Type B pancreatic cell (in vitro differentiated cells): ENCODE measurements at places on chromosomes 1 and 21.

GRCh38 chr1:119878171-119878570 is 18.1 kb downstream of the ADAM30 start:
- peaks cover 17% of the 10 kb centered on the region for H3K4me1 ChIP-seq
- no peak overlapping the region for H3K27ac ChIP-seq
- no peak for DNase-seq
- H3K27me3 ChIP-seq: no peaks in the 10 kb centered on the region

- H3K27me3 ChIP-seq: peaks cover 31% of the 10 kb centered on the region
- no peaks in the 10 kb centered on the region for H3K36me3 ChIP-seq
- no peak overlapping the region for H3K4me3 ChIP-seq
- peak; percentile 62 for DNase-seq
- no peak overlapping the region for H3K27ac ChIP-seq
Observed at GRCh38 chr1:201258763-201259230, 24.5 kb upstream of the PKP1 start.

DNA sequence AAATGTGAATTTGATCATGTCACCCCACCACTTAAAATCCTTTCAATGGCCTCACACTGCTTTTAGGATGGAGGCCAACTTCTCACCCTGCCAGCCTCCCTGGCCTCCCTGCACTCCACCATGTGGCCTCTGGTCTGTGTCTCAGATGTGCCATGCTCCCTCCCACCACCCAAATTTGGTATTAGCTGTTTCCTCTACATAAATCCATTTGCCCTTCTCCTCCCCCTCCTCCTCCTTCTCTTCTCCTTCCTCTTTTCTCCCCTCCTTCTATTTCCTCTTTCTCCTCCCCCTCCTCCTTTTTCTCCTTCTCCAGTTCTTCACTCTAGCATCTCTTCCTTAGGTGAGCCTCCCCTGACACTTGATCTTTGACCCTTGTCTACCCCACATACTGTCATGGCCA is 16.7 kb upstream of the GUCA2B start:
- H3K4me3 ChIP-seq: no peak overlapping the region
- no peak overlapping the region for H3K27ac ChIP-seq
- DNase-seq: no peak
- no peaks in the 10 kb centered on the region for H3K4me1 ChIP-seq

DNA sequence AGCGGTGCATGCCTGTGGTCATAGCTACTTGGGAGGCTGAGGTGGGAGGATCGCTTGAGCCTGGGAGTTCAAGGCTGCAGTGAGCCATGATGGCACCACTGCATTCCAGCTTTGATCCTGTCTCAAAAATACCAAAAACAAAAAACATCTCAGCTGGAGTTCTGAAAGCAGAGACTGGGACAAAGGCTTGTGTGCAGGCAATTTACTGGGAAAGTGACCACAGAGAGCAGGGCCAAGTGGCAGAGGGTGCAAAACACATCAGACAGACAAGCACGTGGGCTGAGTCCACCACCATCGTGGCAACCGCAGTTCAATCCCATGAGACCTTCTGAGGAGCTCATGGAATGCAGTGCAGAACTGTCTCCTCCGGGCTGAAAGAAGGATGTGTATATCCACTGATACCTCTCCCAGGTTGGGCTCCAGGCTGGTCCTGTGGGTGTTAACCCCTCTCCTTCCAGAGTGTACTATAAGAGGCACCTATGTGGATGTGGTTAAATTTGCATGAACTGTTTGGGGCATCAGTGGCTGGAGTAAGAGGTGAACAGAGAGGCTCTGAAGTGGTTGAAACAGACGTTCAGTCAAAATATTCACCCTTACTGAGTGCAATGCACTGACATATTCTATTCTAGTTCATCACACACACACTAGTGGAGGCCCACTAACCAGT is 10.8 kb downstream of the PIGP start:
- no peak overlapping the region for H3K27ac ChIP-seq
- peaks cover 3% of the 10 kb centered on the region for H3K36me3 ChIP-seq
- H3K4me3 ChIP-seq: no peak overlapping the region
- peaks cover 5% of the 10 kb centered on the region for H3K27me3 ChIP-seq

DNA sequence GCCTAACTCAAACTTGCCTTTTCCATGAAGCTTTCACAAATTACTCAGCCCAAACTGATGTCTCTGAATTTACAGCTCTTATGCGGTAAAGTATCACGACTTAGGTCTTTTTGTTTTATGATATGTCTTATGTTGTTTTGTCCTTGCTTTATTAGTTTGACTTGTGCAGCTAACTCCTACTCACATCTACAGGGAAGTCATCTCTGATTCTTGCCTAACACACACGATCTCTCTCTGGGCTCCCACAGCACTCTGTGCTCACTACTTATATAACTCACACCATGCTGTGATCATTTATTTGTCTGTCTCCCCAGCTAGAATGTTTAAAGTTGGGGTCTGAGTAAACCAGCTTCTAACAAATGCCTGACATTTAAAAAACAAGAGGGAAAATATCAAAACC is 9.3 kb upstream of the PI4KB start:
- no peak for DNase-seq
- H3K4me3 ChIP-seq: no peak overlapping the region
- no peaks in the 10 kb centered on the region for H3K27me3 ChIP-seq
- H3K27ac ChIP-seq: no peak overlapping the region
- no peaks in the 10 kb centered on the region for H3K36me3 ChIP-seq

DNA sequence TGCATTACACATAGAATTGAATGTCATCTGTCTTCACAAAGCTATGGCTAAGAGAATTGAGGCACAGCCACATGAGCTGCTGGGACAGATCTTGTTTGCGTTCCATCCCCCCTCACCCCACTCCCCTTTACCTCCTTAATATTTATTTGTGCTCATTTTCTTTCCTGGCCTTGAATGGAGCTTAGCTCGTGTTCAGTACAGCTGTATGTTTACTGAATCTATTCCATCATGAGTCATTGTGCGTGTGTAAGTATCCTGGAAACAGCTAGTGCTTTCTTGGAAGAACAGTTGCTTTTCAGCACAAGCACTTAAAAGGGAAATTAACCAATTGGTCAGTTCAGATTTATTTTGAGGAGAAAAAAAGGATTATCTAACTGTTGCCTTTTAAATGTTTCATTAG is 14.7 kb downstream of the PROX1 start:
- peaks cover 9% of the 10 kb centered on the region for H3K4me1 ChIP-seq
- peaks cover 11% of the 10 kb centered on the region for H3K36me3 ChIP-seq
- H3K27me3 ChIP-seq: no peaks in the 10 kb centered on the region
- peak overlapping the region; percentile 15 for H3K4me3 ChIP-seq

DNA sequence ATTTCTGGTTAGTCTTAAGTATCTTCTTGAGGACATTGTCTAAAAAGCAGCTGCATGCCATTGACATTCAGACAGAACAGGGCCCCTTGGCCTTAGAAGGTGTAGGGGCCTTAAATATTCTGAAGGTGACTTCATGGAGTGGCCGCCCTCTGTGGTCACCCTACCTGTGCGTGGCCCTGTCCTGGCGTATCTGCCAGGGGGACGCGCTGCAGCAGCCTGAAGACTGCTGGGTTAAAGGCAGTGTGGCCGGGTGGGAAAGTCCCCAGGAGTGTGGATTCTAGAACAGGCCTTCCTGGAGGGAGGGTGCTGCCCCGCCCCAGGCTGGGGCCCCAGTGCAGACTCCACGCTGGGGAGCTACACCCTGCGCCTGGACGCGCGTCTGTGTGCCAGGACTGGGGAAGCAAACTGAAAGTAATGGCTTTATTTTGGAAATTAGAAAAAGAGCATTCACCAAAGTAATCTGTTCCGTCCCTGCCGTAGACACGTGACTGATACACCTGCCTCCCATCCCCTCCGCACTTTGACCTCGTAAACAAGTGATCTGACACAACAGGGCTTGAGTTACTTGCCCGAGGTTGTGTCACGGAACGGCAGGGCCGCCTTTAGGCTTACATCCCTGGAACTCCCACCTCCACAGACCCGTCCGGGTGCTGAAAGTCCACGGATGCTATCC is 1.8 kb downstream of the AGPAT3 start:
- H3K36me3 ChIP-seq: peaks cover 16% of the 10 kb centered on the region
- peak overlapping the region; percentile 92 for H3K27ac ChIP-seq
- H3K27me3 ChIP-seq: peaks cover 2% of the 10 kb centered on the region
- peak overlapping the region; percentile 89 for H3K4me3 ChIP-seq
- no peak for DNase-seq

- peaks cover 23% of the 10 kb centered on the region for H3K4me1 ChIP-seq
- no peaks in the 10 kb centered on the region for H3K27me3 ChIP-seq
- H3K4me3 ChIP-seq: no peak overlapping the region
- peak; percentile 51 for DNase-seq
- H3K36me3 ChIP-seq: peaks cover 4% of the 10 kb centered on the region
Observed at GRCh38 chr1:226135709-226136108, 50.8 kb downstream of the ACBD3 start.

DNA sequence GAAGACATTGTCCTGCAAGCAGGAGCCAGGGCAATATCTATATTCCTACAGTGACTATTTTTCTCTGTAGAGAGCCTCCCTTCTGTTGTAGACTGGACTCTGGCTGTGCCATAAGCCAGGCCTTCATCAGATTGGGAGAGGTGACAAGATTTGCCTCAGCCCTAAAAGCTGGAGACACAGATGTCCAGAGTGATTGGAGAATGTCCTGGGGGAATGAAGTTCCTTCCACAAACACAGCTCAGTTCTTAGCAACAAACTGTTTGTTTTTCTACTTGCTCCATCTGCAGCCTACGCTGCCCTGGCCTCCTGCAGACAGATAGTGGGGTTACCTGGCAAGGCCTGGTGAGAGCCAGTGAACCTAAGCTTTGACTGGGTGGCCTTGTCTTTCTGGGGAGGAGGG is 29.9 kb upstream of the SNX27 start:
- H3K27ac ChIP-seq: peak overlapping the region; percentile 90
- no peaks in the 10 kb centered on the region for H3K27me3 ChIP-seq
- no peak for DNase-seq
- H3K4me1 ChIP-seq: peaks cover 18% of the 10 kb centered on the region
- peaks cover 14% of the 10 kb centered on the region for H3K36me3 ChIP-seq

DNA sequence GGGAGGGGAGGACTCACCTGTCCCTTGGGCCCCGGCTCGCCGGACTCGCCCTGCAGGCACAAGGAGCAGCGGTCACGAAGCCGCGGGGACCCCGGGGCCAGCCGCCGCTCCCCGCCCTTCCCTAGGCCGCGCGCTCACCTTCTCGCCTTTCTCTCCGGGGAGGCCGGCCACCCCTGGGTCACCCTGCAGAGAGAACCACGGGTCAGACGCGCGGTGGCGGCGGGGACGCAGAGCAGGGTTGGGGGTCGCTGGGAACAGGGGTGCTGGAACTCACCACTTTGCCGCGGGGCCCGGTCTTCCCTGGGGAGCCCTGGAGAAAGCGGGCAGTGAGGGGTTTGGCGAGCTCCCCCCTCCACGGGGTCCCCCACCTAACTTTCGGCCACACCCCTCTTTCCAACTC is 13.3 kb downstream of the COL9A2 start:
- H3K36me3 ChIP-seq: no peaks in the 10 kb centered on the region
- no peak overlapping the region for H3K4me3 ChIP-seq
- H3K4me1 ChIP-seq: no peaks in the 10 kb centered on the region
- DNase-seq: no peak
- no peak overlapping the region for H3K27ac ChIP-seq

- no peak overlapping the region for H3K4me3 ChIP-seq
- H3K27me3 ChIP-seq: no peaks in the 10 kb centered on the region
- H3K27ac ChIP-seq: no peak overlapping the region
- peaks cover 24% of the 10 kb centered on the region for H3K4me1 ChIP-seq
- no peak for DNase-seq
Observed at GRCh38 chr21:45086337-45086958, 12.1 kb downstream of the ADARB1 start.

DNA sequence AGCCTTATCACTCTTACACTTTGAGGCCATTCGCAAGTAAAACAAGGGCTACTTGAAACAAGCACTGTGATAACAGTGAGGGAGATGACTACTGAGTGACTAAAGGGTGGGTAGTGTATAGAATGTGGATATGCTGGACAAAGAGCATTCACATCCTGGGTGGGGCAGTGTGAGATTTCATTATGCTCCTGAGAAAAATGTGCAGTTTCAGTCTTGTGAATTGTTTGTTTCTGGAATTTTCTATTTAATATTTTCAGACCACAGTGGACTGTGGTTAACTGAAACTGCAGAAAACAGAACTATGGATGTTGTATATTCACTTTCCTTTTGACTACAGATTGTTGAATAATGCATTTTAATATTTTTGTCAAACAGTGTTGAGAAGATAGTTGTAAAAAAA is 25.1 kb upstream of the B3GALT2 start:
- H3K36me3 ChIP-seq: peaks cover 75% of the 10 kb centered on the region
- peak overlapping the region; percentile 98 for H3K27ac ChIP-seq
- H3K4me3 ChIP-seq: peak overlapping the region; percentile 76
- peaks cover 5% of the 10 kb centered on the region for H3K4me1 ChIP-seq

GRCh38 chr1:22137004-22137720 is 5.7 kb downstream of the WNT4 start:
- peaks cover 3% of the 10 kb centered on the region for H3K36me3 ChIP-seq
- no peak for DNase-seq
- peaks cover 36% of the 10 kb centered on the region for H3K4me1 ChIP-seq
- H3K27ac ChIP-seq: no peak overlapping the region
- no peak overlapping the region for H3K4me3 ChIP-seq
- H3K27me3 ChIP-seq: peaks cover 25% of the 10 kb centered on the region

- peaks cover 7% of the 10 kb centered on the region for H3K36me3 ChIP-seq
- H3K4me3 ChIP-seq: no peak overlapping the region
- no peak for DNase-seq
- H3K4me1 ChIP-seq: peaks cover 18% of the 10 kb centered on the region
- H3K27ac ChIP-seq: no peak overlapping the region
Observed at GRCh38 chr1:117060441-117061317, 553 bp downstream of the TTF2 start.

DNA sequence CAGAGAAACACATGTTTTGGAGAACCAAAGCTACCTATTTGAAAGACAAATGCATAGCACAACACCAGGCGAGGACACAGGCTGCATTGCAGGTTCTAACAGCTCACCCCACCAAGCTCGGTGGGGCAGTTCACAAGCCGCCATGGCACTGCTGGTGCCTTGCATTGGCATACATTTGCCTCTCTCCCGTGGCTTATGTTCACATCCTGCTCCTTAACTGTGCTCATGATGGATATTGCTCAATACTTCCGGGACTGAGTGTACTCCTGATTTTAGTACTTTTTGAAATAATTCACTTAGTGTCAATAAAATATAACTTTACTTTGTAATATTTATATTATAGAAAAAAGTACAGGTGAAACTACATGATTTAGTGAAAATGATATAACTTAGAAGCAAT is 1187.4 kb upstream of the NCAM2 start:
- no peak overlapping the region for H3K4me3 ChIP-seq
- no peaks in the 10 kb centered on the region for H3K4me1 ChIP-seq
- H3K27me3 ChIP-seq: no peaks in the 10 kb centered on the region
- no peak overlapping the region for H3K27ac ChIP-seq

GRCh38 chr1:111739925-111740765 is 950 bp upstream of the INKA2 start:
- peaks cover 39% of the 10 kb centered on the region for H3K27me3 ChIP-seq
- DNase-seq: peak; percentile 77
- H3K36me3 ChIP-seq: no peaks in the 10 kb centered on the region
- peaks cover 18% of the 10 kb centered on the region for H3K4me1 ChIP-seq
- H3K27ac ChIP-seq: peak overlapping the region; percentile 88
